ENCODE measurements at places on chromosomes 7 and 10.

DNA sequence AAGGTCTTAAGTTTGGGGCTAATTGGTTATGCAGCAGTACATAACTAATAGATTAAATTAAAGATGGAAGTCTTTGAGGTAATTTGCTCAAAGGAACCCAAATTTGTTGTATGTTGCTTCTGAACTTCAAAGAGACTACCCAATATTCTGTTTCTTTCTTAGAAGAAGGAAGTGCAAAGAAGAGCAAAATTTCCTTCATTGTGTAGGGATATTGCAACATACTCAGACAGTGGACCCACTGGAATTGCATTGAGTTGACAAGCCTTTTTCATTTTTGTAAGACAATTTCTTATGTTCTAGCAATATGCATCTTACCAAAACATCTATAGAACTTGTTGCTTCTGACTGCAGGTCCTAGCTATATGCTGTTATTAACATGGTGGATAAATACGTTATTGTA lies 527.8 kb downstream of the SH2D4B start:
- no peak for DNase-seq

- no peak for DNase-seq
Observed at GRCh38 chr7:1105189-1105588, 17.3 kb downstream of the GPER1 start.

- DNase-seq: peak; percentile 99
Observed at GRCh38 chr10:101042667-101043362, 11.8 kb downstream of the SFXN3 start.

- no peak for DNase-seq
Observed at GRCh38 chr7:99106411-99106810, 37.5 kb downstream of the SMURF1 start.

DNA sequence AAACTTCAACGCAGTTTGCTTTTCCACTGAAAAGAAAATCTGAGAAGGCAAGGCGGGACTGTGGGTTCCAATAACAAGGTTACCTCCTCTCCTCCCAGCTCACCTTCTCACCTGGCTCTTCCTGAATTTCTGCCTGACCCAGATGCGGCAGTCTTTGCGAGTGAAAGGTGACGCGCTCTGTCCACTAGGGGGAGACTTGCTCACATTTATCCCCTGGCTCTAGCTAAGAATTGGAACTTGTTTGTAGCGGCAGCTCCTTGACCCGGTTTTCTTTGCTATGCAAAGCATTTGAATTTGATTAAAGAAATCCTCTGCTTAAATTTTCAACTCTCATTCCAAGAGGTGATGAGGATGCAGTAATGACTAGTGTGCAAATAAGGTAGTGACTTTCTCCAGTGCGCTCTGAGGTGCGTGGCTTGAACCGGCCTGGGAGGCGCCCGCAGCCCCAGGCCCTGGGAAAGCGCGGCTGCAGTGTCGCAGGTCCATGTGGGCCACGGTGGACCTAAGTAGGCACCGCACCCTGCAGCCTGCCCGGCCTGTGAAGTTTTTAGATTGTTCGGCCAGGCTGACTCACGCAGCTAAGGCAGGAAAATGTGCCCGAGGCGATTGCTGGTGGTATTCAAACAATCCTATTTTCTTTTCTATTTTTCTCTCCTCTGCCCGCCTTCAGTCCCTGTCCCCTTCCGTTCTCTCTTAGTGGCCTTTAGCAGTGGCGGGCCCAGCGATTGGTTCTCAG lies 336.9 kb upstream of the NPSR1 start:
- peak; percentile 66 for DNase-seq

Data from ascending aorta (tissue), 2 donors.